ENCODE measurements at places on chromosomes 16 and 17.

DNA sequence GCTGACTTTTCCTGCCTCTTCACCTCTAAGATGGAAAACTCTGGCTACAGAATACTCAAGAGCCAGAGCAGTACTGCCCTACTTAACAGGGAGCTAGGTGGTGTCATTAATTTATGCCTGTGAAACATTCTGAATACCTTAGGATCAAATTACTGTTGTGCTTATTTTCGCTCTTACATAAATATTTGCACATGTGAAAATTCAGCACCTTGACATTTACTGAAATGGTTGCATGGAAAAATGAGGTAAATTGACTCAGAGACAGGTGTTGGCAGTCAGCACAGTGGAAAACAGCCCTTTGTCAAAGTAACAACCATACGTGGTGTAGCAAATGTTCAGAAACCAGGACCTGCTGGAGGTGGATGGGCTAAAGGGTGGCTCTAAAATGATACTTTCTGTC, 193.6 kb downstream of the CDH8 start:
- no peak for DNase-seq

GRCh38 chr17:19647697-19648474, 665 bp upstream of the ALDH3A2 start:
- no peak for DNase-seq

DNA sequence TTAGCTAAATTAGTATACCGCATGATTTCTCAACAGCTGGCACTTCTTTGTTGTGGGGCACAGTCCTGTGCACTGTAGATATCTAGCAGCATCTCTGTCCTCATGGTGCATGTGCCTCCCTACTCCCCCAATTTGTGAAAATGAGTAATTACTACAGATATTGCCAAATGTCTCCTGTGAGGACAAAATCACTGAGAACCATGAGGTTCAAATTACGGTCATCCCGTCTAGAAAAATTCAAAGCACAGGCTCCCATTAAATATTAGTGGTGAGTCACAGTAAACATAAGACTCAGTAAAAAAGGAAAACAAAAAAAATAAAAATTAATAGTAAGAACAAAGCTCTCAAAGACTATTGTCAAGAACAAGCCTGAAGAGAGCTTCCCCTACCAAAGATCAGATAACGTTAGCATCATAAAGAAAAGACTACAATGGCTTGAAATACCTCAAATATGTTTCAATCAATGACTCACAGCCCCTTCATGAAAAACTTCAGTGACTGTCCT, 57.8 kb downstream of the STH start:
- DNase-seq, result no peak

GRCh38 chr16:15879255-15879811, 9.1 kb downstream of the CEP20 start:
- no peak for DNase-seq

GRCh38 chr17:81902023-81902652, at the start of gene NPB:
Gene NPB, plus strand, starts transcription at chr17:81902238. Its CDS starts 40 bp downstream, at chr17:81902278.
- DNase-seq, result no peak

- DNase-seq, result no peak
Measured at GRCh38 chr17:44636562-44636961, 19.7 kb upstream of the MEIOC start.

GRCh38 chr17:65447823-65448222, 113.6 kb downstream of the AXIN2 start:
- DNase-seq, result no peak

GRCh38 chr17:18037486-18037885, 1.5 kb downstream of the ATPAF2 start:
- no peak for DNase-seq

DNA sequence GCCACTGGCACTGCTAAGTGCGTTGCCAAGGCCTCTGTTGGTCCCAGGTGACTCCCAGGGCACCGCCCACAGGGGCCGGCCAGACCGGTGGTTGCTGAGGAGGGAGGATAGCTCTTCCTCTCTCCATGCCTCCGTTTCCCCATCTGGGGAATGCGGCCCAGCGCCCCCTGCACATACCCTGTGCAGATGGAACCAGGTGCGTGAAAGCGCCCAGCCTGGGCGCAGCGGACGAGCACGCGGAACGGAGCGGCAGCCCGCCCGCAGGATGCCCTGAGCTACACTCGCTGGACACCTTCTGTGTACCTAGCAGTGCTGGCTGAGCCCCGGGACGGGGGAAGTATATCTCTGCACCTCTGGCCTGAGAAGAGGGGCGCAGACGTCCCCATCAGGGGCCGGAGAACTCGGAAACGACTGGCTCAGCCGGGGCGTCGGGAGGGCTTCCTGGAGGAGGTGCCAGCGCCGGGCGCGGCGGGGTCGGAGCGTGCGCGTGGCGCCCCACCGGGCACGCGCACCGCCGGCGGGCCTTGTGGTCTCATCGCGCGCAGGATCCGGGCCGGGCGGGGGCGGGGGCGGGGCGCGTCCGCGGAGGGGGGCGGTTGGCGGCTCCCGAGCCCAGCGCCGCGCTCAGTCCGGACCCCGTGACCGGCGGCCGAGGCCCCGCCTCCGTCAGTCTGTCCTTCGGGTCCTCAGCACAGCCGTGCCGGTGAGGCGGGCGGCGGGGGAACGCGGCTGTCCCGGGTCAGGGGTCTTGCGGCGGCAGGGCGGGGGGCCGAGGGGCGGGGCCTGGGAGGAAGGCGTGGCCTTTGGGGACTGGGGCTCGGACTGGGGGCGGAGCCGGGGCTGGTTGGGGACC, at the start of the genes CCDC78 and HAGHL:
CCDC78 (minus strand) TSS at position 6 of the 853 bp plus-strand sequence. CDS start 76 bp downstream, outside the sequence.
HAGHL (plus strand) TSS at position 669 of the 853 bp plus-strand sequence. CDS start 404 bp downstream, outside the sequence.
- no peak for DNase-seq

DNA sequence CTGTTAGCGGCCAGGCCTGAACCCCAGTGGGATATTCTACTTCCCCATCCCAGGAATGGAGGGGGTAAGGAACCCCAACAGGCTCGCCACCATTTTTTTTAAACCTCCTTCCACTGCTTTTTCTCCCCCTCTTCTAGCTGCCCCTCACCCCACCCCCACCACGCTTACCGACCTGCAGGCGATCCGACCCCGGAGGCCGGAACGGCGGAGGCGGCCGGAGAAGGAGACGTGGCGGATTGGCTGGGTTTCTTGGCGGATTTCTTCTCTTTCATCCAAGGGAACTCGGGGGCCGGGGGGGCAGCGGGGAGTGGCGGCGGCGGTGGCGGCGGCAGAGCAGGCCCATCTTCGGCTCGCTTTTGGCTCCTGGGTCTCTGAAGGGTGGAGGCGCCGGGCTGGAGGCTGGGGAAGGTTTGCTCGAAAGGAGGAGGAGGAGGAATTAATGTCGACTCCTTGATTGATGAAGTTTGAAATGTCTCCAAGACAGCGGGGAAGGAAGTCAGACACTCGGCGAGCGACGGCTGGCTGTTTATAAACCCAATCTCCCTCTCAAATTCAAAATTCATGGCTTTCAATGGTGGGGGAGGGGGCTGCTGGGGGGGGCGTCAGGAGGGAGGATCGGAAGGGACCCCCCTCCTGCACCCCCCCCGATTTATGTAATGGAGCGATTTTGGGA, 424 bp downstream of the HOXB2 start:
- peak; percentile 83 for DNase-seq

DNA sequence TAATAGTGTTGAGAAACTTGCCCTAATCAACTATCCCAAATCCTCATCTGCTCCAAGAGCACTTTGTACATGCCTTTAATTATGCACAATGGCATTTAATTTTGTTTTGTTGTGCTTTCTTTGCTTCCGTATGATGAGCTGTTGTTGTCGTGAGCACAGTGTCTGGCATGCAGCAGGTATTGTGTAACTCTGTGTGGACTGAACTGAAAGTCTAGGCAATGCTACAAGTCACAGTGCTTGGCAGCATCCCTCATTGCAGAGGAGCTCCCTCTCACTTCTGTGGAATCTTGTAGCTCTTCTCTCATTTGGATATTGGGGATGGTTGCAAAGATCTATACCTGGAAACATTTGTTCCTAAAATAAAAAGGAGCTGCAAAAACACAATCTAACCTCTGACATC, 502.2 kb upstream of the CA10 start:
- no peak for DNase-seq

- no peak for DNase-seq
Measured at GRCh38 chr17:11832401-11833137, 164.7 kb downstream of the ZNF18 start.

DNA sequence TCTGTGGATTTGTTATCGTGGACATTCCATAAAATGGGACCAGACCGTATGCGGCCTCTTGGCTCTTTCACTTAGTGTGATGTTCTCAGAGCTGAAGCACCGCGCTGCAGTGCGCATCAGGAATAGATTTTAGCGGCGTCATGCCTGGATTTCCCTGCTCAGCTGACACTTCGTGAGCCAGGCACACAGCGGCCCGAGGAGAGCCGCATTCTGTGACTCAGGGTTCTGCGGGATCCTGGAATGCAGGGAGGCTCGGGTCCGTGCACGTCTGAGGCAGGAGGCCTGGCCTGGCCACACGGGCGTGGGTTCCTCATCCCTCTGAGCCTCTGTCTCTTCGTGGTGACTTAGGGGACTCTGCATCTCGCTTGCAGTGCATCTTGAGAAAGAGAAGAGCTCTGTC, 13.4 kb downstream of the CBFA2T3 start:
- no peak for DNase-seq

- DNase-seq, result no peak
Measured at GRCh38 chr17:49991409-49991808, 3.6 kb downstream of the DLX3 start.

- peak; percentile 62 for DNase-seq
Measured at GRCh38 chr16:29231244-29231643, 175.3 kb downstream of the NPIPB11 start.

- DNase-seq, result no peak
Measured at GRCh38 chr17:76500074-76500746, 1.0 kb downstream of the RHBDF2 start.

DNA sequence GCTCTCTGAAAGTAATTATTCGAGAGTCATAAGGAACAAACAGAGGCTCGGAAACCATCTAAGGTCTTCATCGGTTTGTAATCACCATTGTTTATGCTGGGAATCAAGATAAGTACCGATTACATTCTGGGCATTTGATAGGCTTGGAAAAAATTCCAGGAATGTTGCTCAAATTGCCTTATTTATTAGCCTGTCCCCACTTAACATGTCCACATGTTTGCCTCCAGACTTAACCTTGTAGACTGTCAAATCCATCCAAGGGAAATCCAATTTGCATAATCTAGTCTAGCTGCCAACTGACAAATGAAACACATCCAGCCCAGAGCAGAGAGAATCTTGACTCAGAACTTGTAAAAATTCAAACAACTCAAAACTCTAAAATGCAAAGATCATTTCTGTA, 51.3 kb upstream of the TMC5 start:
- DNase-seq, result no peak
